T-cell (primary cell): ENCODE measurements at places on chromosomes 2 and 18.

DNA sequence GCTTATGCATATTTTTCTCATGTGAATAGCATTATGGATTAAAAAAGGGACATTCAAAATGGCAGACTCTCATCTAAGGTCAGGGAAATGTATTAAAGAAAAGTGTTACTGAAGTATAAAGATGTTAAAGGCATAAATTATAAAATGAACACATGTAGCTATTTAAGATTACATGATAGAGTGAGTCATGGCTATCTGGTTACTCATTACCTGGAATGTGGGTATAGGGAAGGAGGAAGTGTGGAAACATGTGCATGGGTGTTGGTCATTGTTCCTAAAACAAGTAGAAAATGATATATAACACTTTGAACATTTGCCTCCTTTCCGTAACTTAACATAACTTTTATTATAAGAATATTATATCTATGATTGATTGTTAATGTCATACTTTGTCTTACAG, 66.4 kb downstream of the MYO1B start:
- H3K27ac ChIP-seq = no peak overlapping the region
- DNase-seq = no peak
- no peak overlapping the region for H3K4me3 ChIP-seq
- no peaks in the 10 kb centered on the region for H3K4me1 ChIP-seq
- no peaks in the 10 kb centered on the region for H3K36me3 ChIP-seq
- H3K27me3 ChIP-seq = no peaks in the 10 kb centered on the region

GRCh38 chr2:98730053-98730706, 752 bp downstream of the MGAT4A start:
- no peaks in the 10 kb centered on the region for H3K27me3 ChIP-seq
- DNase-seq = peak; percentile 64
- H3K4me3 ChIP-seq = peak overlapping the region; percentile 91
- no peaks in the 10 kb centered on the region for H3K36me3 ChIP-seq

- DNase-seq = peak; percentile 9
- no peak overlapping the region for H3K27ac ChIP-seq
- peaks cover 9% of the 10 kb centered on the region for H3K4me1 ChIP-seq
- H3K27me3 ChIP-seq = peaks cover 2% of the 10 kb centered on the region
- H3K4me3 ChIP-seq = peak overlapping the region; percentile 46
- no peaks in the 10 kb centered on the region for H3K36me3 ChIP-seq
These were observed 219.6 kb downstream of the TSN start for GRCh38 chr2:121974897-121975661.

GRCh38 chr18:59114160-59114559, 25.5 kb upstream of the SEC11C start:
- no peaks in the 10 kb centered on the region for H3K4me1 ChIP-seq
- no peak overlapping the region for H3K4me3 ChIP-seq
- H3K36me3 ChIP-seq = no peaks in the 10 kb centered on the region
- DNase-seq = no peak

GRCh38 chr2:16080071-16080470, 139.7 kb downstream of the MYCN start:
- H3K4me1 ChIP-seq = no peaks in the 10 kb centered on the region
- H3K36me3 ChIP-seq = no peaks in the 10 kb centered on the region
- no peak overlapping the region for H3K27ac ChIP-seq
- H3K4me3 ChIP-seq = no peak overlapping the region
- DNase-seq = no peak
- peaks cover 3% of the 10 kb centered on the region for H3K27me3 ChIP-seq

DNA sequence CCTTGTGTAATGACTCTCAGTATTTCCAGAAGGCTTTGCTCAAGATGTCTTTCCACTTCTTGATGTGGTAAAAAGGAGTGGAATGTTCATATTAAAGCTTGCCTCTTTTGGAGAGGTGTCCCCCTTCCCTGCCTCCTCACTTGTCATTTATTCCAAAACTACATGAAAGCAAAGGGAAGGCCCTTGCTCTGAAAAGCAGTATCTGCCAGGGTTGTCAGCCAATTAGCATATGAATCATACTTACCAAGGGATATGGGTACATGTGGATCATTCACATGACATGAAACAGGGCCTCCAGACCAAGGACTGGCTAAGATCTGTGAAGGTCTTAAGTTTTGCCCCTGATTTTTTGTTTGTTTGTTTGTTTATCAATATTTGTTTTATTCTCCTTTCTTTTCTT, 31.3 kb downstream of the ANXA4 start:
- H3K4me3 ChIP-seq = no peak overlapping the region
- no peaks in the 10 kb centered on the region for H3K36me3 ChIP-seq
- H3K27ac ChIP-seq = no peak overlapping the region
- no peaks in the 10 kb centered on the region for H3K27me3 ChIP-seq
- peaks cover 35% of the 10 kb centered on the region for H3K4me1 ChIP-seq

DNA sequence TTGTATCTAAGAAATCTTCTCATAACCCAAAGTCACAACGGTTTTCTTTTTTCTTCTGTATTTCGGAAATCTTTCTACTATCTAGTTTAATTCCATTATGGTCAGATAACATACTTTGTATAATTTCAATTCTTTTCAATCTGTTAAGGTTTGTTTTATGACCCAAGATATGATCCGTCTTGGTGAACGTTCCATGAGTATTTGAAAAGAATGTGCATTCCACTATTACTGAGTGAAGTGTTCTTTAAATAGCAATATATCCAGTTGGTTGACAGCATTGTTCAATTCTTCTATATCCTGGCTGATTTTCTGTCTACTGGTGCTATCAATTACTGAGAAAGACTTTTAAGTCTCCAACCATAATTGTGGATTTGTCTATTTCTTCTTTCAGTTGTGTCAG, 414.5 kb downstream of the TNS1 start:
- no peaks in the 10 kb centered on the region for H3K36me3 ChIP-seq
- H3K27me3 ChIP-seq = no peaks in the 10 kb centered on the region
- H3K4me3 ChIP-seq = no peak overlapping the region
- H3K4me1 ChIP-seq = no peaks in the 10 kb centered on the region

- no peak overlapping the region for H3K4me3 ChIP-seq
- H3K4me1 ChIP-seq = no peaks in the 10 kb centered on the region
- no peak overlapping the region for H3K27ac ChIP-seq
- no peaks in the 10 kb centered on the region for H3K27me3 ChIP-seq
These were observed 24.9 kb downstream of the MYO7B start for GRCh38 chr2:127560201-127560930.

- H3K4me3 ChIP-seq = no peak overlapping the region
- no peak overlapping the region for H3K27ac ChIP-seq
- H3K36me3 ChIP-seq = no peaks in the 10 kb centered on the region
- H3K4me1 ChIP-seq = no peaks in the 10 kb centered on the region
- DNase-seq = no peak
- H3K27me3 ChIP-seq = no peaks in the 10 kb centered on the region
These were observed 950.1 kb downstream of the TRIB2 start for GRCh38 chr2:13666582-13667414.

- DNase-seq = no peak
- H3K4me1 ChIP-seq = no peaks in the 10 kb centered on the region
- no peak overlapping the region for H3K4me3 ChIP-seq
- no peak overlapping the region for H3K27ac ChIP-seq
These were observed 147.4 kb downstream of the LNPK start for GRCh38 chr2:175854665-175855064.

DNA sequence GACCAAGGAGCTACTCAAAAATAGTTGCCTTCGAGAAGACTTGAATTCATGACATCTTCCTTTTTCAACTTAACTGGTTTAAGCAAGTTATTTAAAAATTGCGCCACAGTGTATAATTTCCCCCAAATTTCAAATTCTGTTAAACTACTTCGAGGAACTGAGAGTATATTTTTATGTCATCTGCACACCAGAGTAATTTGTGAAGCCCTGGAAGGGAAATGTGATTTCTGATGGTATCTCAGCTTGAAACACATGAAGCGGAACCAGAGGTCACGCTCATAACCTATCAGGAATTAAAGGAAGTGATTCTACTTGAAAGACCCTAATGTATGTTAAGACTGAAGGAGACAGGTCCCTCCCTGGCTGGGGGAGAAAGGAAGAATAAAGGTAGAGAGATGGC, 33.9 kb upstream of the DARS1 start:
- no peak overlapping the region for H3K4me3 ChIP-seq
- H3K27ac ChIP-seq = no peak overlapping the region
- no peak for DNase-seq
- no peaks in the 10 kb centered on the region for H3K4me1 ChIP-seq
- no peaks in the 10 kb centered on the region for H3K27me3 ChIP-seq

GRCh38 chr18:6821356-6821755, 91.8 kb downstream of the ARHGAP28 start:
- no peak for DNase-seq
- no peaks in the 10 kb centered on the region for H3K36me3 ChIP-seq
- H3K27me3 ChIP-seq = no peaks in the 10 kb centered on the region
- no peak overlapping the region for H3K27ac ChIP-seq
- H3K4me3 ChIP-seq = no peak overlapping the region

DNA sequence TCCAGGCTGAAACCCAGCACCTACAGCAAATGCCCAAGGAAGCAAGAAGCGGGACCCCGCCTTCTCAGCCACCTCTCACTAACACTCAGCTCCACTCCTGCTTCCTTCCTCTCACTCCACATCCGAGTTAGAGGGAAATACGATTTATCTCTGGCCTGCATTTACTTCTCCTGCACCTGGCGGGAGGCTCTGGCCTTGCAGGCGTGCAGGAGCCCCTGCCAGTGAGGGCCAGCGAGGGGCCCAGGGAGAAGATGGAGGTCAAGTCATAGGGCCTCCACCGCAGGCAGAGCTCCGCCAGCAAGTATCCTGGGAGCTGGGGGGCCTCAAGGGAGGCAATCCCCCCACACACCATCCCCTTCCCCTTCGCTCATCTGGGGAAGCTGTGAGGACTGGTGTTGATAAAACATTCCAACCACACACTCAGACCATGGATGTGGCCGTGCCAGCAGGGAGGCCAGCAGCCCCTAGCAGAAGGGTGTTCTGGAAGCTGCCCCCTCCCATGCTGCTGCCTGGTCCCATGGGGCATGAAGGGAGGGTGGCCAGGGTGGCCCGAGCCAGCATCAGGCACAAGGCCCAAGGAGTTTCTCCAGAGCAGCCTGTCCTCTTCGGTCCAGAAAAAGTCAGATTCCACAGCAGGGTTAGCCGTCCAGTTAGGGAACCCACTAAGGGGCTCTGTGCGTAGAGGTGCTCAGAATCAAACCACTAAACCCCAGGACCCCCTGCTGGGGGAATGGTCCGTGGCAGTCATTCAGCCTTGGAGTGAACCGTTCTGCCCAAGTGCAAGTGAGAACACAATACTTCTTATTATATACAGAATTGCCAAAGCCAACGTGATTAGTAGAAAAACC, 91.2 kb downstream of the HDAC4 start:
- no peak overlapping the region for H3K27ac ChIP-seq
- H3K4me3 ChIP-seq = no peak overlapping the region

GRCh38 chr2:152303951-152304350, 31.0 kb upstream of the FMNL2 start:
- H3K4me3 ChIP-seq = no peak overlapping the region
- no peaks in the 10 kb centered on the region for H3K36me3 ChIP-seq
- no peaks in the 10 kb centered on the region for H3K4me1 ChIP-seq
- DNase-seq = no peak

DNA sequence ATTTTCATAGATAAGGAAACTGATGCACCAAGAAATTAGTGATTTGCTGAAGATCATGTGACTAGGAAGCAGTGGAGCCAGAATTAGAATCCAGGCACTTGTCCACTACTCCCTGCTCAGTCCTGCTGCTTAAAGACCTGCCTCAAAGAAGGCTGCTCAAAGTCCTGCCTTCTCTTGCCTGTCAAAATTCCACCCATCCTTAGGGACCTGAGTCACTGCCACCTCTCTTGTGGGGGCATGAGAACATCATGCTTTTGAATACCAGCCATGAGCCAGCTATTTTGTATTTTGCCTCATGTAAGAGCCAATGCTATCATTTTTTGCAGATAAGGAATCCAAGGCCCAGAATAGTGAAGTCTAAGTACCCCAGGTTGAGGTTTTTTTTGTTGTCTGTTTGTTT, 47.1 kb downstream of the DDX1 start:
- no peak overlapping the region for H3K4me3 ChIP-seq
- no peaks in the 10 kb centered on the region for H3K36me3 ChIP-seq
- no peaks in the 10 kb centered on the region for H3K4me1 ChIP-seq
- H3K27me3 ChIP-seq = no peaks in the 10 kb centered on the region

GRCh38 chr2:69177785-69178636, 165.0 kb downstream of the ANTXR1 start:
- H3K4me3 ChIP-seq = no peak overlapping the region
- no peaks in the 10 kb centered on the region for H3K36me3 ChIP-seq
- H3K4me1 ChIP-seq = no peaks in the 10 kb centered on the region
- no peak overlapping the region for H3K27ac ChIP-seq
- H3K27me3 ChIP-seq = peaks cover 15% of the 10 kb centered on the region

GRCh38 chr2:162422894-162423293, 79.0 kb downstream of the GCA start:
- H3K36me3 ChIP-seq = no peaks in the 10 kb centered on the region
- no peak overlapping the region for H3K27ac ChIP-seq
- DNase-seq = no peak
